ENCODE measurements at places on chromosomes 4 and X.

DNA sequence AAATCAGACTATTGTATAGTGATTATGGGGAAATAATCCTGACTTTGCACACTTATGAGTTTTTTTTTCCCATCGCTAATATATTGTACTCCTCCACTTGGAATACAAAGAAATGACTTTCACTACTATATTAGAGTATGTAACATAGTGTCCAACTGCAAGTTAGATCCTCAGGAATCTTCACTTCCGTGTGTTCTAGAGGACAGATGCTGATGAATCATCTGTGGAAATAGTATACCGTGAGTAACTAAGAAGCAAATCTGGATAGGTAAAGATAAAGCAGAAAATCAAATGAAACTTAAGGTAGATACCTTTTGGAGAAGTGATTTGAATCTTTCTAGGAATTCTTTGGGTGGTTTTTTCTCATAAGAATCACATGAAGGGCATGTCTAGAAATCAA lies 8.3 kb downstream of the IL21 start:
- DNase-seq: no peak

- DNase-seq: no peak
These were observed 43.4 kb downstream of the MOB1B start for GRCh38 chr4:70945452-70946055.

GRCh38 chrX:8245411-8245810 lies 74.3 kb upstream of the VCX2 start:
- DNase-seq: no peak

GRCh38 chrX:11770320-11770719 lies 12.3 kb downstream of the MSL3 start:
- DNase-seq: no peak

GRCh38 chrX:107288676-107289075 lies 82.3 kb downstream of the DNAAF6 start:
- no peak for DNase-seq

- DNase-seq: no peak
These were observed 335.0 kb downstream of the BMPR1B start for GRCh38 chr4:95092766-95093165.

- no peak for DNase-seq
These were observed 76.8 kb downstream of the RTL5 start for GRCh38 chrX:72054779-72055489.

DNA sequence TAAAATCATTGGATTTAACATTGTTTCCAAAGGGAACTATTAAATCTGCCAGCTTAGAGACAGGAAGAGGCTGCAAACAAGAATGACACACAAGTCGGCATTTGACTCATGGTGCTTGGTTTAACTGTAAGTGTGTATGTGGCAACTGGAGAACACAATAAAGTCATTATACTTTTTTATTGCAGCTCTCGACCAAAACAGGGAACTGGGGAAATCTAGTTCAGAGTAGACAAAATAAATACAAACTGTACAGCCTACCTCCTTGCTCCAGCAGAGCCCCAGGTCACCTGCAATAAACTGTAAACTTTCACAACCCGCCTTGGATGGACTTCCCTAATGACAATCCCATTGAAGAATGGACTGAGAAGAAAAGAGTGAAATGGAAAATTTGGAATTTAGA lies 24.0 kb downstream of the NPY5R start:
- no peak for DNase-seq

DNA sequence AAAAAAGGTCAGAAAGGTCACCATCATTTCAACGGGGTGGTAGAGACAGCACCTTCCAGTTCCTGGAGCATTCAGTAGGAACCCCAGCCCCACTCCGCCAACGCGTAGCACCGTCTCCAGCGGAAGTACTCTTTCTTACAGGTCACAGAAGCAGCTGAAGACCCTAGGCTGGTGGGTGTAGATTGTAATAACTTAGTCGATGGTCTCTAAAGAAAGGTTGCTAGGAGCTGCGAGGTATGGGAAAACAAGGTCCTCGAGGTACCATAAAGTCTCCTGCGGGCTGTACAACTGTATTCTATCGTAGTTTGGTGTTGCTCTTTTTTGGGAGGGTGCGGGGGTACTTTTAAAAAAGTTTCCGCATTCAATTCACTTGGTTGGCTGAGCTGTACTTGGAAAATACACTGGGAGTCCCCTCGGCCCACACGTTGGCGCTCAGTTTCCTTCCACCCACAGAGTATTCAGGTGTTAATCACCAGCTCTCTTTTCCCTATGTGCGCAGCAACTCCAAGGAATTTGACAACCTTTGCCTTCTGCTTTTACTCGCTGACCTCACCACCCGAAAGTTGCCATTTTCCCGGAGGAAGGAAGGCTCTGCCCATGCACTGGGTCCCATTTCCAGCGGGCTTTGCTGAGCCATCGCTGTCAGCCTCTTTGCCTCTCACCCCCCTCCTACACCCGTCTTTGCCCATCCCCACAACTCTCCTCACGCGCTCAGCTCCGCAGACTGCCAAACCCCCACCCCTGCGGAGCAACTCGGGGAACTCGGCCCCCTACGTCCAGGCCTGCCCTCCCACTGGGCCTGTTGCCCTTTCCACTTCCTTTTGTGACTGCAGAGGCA lies 4.8 kb upstream of the SOX3 start:
- no peak for DNase-seq

DNA sequence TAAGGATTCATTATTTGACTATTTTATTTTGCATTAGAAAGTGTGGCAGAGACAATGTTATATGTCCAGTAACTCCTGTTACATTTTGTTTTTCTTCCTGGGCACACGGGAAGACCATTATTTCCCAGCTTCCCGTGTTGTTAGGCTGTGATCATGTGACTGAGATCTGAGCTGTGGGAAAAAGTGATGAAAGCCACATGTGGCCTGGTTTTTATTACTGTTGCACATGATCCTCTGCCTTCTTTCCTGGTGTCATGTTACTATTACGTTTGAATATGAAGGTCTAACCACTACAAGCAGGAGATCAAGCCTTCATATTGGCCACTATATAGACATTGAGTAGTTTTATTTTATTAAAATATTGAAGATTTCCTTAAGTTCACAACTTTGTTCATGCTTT lies 28.2 kb upstream of the MID1 start:
- no peak for DNase-seq

GRCh38 chr4:19123681-19124080 lies 1102.1 kb upstream of the LCORL start:
- DNase-seq: no peak

DNA sequence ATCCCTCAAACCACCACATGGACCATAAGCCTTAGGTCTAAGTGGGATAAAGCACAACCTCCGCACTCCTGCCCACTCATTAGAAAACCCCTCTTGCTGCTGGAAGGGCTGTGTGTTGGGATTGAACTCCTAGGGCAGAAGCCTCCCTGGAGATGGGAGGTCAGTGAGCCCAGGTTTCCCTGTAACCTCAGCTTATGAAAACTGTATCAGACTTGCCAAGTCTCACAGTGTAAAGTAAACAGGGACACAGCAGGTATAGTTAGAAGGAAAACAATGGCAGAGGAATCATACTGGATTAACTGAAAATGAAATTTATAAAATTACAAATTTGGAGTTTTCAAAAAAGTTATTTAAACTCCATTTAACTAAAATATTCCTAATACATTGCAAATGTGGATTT lies 29.9 kb downstream of the CASP6 start:
- DNase-seq: no peak

DNA sequence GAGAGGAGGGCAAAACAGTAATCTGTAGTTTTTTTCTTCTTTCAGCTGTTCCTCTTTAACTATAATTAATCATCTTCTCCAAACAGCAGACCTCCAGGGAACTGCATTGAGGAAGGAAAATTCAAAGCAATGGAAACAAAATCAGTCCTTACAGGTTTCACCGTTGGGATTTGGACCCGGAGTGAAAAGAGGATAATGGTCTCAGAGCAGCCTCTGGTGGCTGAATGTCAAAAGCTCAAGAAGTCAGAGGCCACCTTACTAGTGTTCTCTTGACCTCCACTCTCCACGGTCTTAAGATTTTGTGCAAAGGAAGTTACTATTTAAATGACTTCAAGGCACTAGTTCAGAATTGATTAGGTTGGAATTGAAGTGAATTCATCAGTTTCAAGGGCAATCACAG lies 16.0 kb upstream of the MID1 start:
- DNase-seq: no peak

DNA sequence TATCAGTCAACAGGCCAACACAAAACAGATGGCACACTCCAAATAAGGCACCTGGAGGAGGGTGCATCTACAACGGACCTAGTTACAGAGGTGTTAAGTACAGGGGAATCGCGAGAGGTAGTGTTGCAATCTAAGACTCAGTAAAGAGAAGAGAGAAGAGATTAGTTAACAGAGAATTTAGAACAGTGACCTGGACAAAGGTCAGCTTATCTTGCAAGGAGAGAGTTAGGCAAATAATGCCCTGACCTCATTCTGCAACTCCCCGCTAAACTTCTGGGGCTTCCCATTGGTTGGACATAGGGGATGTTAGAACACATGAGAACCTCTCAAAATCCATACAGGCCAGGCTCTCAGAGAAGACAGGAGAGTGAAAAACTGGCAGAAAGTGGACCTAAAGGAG lies 289.4 kb upstream of the GK2 start:
- DNase-seq: no peak

GRCh38 chr4:91846233-91846632 lies 457.5 kb upstream of the GRID2 start:
- DNase-seq: no peak

DNA sequence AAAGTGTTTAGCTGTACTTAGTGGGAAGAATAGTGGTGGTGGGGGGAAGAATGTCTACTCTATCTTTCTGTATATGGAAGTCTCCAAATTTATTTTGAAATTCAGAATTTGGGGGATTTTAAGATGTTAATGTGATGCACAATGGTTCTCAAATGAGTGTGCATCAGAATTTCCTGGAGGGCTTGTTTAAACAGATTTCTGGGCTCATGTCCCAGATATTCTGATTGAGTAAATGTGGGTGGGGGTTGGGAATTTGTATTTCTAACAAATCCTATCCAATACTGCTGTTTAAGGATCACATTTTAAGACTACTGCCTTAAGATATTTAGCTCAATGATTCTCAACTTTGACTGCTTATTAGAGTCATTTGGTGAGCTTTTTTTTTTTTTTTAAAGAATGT lies 15.1 kb upstream of the INTS6L start:
- DNase-seq: no peak

DNA sequence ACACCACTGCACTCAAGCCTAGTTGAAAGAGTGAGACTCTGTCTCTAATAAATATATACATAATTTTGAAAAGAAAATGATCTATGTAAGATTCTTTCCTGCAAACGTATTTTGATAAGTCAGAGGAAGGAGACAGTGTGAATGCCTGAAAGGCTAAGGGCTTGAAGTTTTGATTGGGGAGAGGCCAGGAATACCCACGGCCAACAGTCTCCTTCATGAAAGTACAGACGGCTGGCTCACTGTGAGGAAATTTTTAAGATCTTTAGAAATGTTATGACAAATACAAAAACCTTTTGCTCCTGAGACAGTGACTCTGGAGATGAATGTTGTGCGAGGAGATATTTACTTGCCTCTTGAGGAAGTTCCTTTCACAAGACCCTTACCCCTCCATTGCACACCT lies 111.4 kb upstream of the KLHL13 start:
- no peak for DNase-seq

- DNase-seq: no peak
These were observed 275.8 kb upstream of the CPEB2 start for GRCh38 chr4:14726441-14726840.

- no peak for DNase-seq
These were observed 161.6 kb downstream of the PDGFRA start for GRCh38 chr4:54390670-54391069.

GRCh38 chr4:142961866-142962265 lies 115.8 kb upstream of the INPP4B start:
- no peak for DNase-seq

DNA sequence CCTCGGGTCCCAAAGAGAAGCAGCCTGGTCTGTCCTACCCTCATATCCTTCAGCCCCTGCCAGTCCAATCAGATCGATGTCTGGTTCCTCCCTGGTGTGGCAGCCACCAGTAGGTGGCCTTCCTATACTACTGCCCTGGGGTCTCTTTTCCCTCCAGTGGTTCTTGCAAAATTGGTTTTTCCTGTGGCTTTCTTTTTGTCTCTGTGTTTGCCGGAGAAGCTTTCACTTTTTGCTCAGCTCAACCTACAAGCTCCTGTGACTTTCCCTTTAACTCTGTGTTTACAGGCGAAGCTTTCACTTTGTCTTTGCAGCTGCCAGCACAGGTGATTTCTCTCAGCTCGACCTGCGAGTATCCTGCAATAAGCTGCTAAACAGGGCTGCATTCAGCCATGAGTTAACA lies 46.8 kb downstream of the UGT2A3 start:
- no peak for DNase-seq

DNA sequence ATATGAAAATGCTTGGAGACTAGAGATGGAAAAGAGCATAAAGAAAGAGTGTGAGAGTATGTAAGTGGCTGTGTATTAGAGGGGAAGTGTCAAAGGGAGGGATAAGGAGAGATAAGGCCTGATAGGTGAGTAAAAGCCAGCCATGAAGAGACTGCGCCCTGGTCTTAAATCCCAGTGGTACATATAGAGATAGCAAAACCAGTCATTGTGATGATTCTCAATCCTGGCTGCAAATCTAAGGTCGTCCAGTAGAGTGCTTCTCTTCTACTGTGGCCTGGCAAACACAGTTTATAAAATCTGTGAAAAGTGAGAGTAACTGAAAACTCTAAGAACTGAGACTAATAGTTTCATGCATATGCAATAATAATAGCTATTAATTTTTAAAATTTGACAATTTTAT lies 86.9 kb downstream of the MAB21L2 start:
- no peak for DNase-seq

- no peak for DNase-seq
These were observed 4.3 kb upstream of the DDX60L start for GRCh38 chr4:168484626-168485025.

GRCh38 chr4:177485528-177485927 lies 43.3 kb upstream of the AGA start:
- DNase-seq: no peak

DNA sequence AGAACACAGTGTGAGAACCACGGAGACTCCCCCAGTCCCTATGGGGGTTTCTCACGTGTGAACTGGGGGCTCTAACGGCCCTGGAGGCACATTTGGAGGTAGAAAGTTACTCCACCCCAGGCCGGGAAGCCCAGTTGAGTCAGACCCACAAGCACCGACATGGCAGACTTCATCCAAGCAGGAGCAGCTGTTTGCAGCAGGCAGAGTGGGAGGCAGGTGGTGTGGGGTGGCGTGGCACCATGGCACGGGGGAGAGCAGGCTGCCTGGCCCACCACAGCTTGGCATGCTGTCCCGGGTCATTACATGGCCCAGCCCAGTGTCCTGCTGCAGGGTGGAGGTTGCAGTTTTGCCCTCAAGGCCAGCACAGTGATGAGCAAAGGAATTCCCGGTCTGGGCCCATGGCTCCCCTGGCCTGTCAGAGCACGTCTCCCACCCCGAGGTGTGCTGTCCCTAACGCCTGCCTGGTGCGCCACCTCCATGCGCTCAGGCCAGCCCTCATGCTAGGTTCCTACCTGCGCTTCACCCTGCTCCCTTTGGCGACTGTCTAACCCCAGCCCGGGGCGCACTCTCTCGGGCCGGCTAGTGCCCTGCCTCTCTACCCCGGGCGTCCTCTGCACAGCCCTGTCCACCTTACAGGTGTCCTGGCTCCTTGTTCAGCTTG lies 90.6 kb upstream of the AFAP1 start:
- DNase-seq: no peak
